Activated naive CD4-positive, alpha-beta T cell treated with anti-CD3 and anti-CD28 coated beads, Interleukin-2, amount 50 U/mL, for 72 hours (primary cell): ENCODE measurements at places on chromosomes 1 and 21. TPM values are rescaled to one million over a fixed set of nuclear protein-coding genes. Genes with fewer than 3 reads are reported as not detected.

GRCh38 chr21:35189077-35189863, 140.2 kb upstream of the RUNX1 start:
- DNase-seq, result no peak

The C1orf94 gene
- not detected for total RNA-seq

The OR6K3 gene
- not detected for total RNA-seq

DNA sequence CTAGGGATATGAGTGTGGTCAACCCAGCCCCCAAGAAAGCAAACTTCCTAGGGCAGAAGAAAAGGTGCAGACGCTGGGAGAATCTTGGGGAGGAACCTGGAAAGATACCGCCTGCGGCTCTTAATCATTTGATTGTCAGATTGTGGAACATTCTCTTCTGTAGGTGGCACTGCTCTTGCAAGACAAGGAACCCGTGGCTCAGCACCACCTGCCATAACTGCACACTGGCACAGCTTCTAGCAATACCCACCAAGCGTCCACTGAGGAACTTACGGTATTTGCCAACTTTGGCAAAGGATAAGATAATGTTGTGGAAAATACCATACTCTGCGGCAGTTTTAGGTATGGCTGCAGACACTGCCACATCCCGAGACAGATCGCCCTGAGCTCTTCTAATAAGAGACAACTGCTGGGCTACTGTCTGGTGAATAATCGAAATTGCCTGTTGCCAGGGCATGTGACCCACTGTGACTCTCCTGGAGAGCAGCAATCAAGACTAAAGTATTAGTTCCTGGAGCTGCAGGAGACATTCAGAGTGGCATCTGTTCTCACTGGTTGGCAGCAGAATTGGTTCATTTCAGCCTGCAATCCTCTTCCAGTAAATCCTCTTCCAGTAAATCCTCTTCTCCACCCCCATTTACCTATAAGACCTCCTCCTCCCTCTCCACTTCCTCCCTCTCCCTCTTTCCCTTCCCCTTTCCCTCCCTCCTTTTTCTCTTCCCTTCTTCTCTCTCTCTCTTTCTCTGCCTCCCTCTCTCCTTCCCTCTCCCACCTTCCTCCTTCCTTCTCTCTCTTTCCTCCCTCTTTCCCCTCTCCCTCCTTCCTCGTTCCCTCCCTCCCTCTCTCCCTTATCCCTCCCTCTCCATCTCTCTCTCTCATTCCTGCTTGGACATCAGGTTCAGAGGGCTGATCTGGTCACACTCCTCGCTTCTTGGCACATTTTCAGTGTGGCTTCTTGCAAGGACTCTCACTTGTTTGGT, 49.7 kb upstream of the B3GALT5 start:
- DNase-seq, result no peak

DNA sequence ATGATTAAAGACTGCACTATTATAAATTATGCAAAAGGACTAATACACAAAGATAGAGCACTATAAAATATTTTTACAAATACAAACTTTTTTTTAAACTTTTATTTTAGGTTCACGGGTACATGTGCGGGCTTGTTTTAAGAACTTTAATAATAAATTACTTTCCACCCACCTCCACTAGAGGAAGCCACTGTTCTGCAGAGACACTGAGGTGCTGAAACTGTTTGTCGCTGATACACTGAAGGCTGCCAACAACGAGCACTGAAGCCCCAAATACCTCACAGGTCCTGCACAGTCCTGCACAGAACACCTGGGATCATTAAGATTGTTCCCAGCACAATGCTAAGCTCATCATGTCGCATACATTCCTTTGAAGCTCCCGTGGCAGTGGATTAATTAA, 19.9 kb downstream of the COA6 start:
- DNase-seq, result no peak

GRCh38 chr21:21210552-21210951, 212.3 kb downstream of the NCAM2 start:
- no peak for DNase-seq

The AMY2A gene
- not detected for total RNA-seq

GRCh38 chr1:196640976-196641375, 10.9 kb upstream of the CFH start:
- DNase-seq, result no peak

- no peak for DNase-seq
Observed at GRCh38 chr1:25167269-25168192, 64.8 kb downstream of the SYF2 start.

DNA sequence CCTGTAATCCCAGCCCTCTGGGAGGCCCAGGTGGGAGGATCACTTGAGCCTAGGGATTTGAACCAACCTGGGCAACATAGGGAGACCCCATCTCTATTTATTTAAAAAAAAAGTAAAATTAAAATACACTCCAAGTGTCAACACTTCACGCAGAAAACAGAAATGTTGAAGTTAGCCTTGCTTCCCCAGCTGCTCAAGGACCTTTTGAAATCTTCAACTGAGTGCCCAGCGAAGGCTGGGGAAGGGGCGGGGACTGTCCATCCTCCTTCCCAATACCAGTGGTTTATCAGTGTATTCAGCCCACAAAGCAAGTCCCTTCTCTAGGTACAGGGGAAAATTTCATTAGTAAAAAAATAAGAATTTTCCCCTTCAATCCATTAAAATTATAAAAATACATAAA, 2.2 kb upstream of the DNAJC28 start:
- no peak for DNase-seq

DNA sequence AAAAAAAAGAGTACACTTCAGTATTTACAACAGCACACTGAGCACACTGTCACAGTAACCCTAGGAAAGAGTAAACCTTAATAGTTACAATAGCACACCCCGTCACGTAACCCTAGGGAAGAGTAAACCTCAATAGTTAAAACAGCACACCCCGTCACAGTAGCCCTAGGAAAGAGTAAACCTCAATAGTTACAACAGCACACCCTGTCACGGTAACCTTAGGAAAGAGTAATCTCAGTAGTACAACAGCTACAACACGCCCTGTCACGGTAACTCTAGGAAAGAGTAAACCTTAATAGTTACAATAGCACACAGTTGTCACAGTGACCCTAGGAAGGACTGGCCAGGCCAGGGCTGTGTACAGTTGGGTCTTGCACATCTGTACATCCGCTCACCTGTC, 3.0 kb downstream of the CDK11A start:
- no peak for DNase-seq

- DNase-seq, result no peak
Observed at GRCh38 chr21:36551731-36552433, 72.0 kb upstream of the CLDN14 start.

DNA sequence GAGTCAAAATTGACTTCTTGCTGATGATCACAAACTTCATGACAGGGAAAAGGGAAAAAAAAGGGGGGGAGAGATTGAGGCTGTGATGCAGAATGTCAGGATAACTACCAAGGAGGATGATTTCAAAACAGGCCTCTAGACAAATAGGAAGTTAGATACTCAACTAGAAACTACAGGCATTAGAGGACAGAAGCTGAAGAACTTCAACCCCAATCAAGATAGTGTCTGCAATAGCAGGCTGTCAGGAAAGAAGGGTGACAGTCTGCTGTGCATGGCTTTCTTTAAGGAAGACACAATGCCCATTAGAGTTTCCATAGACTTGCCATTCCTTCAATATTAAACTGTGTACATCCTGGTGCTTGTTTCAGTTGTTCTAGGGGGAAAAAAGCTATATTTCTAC, 257.2 kb downstream of the TTLL7 start:
- no peak for DNase-seq

The PRUNE1 gene
- 20.7 TPM for total RNA-seq
